ENCODE measurements at places on chromosomes 6 and 20.
A peak's percentile ranks its signal among the peaks of the same experiment; 100 is the strongest.

- DNase-seq = peak; percentile 35
Measured at GRCh38 chr6:139159016-139159415, 24.1 kb downstream of the HECA start.

DNA sequence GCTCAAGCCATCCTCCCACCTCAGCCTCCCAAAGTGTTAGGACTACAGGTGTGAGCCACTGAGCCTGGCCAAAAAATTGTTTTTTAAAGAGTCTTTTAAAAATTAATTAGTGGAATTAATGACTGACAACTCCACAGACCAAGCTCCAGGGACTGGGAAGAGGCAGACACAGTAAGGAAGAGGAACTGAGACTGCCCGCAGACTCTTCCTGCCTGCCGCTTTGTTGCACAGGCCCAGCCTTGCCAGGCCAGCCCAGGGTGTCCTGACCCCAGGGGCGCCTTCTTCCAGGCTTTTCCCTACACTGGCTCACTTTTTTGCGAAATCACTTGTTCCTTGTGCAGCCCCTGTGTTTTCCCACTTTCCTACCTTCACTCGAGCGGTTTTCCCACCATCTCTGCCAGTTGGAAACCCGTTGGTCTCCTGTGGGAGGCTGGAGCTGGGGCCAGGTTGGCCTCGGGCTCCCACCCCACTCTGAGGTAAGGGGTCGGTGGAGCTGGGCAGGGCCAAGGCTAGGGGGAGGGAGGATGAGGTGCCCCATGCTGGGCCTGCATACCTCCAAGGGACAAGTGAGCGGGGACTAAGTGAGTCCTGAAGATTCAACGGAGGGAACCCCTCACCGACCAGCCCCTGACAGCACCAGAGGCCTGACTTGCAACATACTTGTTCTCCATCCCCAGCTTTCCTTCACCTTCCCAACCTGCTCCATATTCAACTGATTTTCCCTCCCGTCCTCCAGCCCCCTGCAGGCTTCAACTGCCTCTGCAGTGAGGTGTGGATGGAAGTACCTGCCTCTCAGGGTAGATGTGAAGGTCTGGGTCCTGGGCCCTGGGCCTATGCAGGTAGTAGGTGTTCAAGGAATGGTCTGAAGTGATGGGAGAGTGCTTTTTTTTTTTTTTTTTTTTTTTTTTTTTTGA is 23.5 kb upstream of the SMIM29 start:
- DNase-seq = no peak

DNA sequence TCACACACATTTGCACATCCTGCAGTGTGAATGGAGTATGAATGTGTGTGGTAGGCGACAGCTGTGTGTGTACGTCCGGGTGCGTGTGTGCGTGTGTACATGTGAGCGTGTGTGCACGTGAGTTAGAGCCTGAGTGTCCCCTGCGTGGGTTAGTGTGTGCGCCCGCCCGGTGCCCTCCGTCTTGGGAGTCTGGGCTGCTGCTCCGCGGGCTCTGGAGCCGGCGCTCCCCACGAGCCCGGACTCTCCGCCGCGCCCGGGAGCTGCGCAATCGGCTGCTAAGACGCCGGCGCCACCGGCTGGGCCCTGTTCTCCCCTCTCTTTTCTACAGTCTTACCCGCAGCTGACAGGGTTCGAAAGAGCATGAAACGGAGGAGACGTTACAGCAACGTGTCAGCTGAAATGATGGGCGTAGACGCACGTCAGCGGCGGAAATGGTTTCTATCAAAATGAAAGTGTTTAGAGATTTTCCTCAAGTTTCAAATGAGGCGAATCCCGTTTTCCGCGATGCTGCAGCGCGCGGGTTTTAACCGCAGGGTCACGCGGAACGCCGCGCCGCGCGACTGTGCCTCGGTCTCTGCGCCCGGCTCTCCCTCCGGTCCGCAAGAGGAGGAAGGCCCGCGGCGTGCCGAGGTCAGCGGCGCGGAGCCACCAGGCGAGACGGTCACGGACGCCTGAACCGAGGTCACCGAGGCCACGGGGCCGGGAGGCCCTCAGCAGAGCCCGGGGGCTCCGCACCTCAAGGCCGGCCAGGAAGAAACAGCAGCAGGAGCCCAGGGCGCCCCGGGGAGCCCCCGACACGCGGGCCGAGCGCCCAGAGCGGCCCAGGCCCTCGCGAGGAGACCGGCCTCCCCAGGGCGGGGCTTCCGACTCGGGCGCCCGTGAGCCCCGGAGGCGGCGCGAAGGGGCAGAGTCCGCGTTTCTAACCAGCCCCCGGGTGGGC is 95.3 kb upstream of the BHLHE23 start:
- DNase-seq = peak; percentile 61

- DNase-seq = no peak
Measured at GRCh38 chr20:54476169-54477009, 996 bp downstream of the DOK5 start.

- DNase-seq = no peak
Measured at GRCh38 chr6:120056085-120056484, 706.5 kb upstream of the MAN1A1 start.
